Cortex of kidney (tissue), 1 donor: ENCODE measurements at places on chromosomes 11 and 22.

DNA sequence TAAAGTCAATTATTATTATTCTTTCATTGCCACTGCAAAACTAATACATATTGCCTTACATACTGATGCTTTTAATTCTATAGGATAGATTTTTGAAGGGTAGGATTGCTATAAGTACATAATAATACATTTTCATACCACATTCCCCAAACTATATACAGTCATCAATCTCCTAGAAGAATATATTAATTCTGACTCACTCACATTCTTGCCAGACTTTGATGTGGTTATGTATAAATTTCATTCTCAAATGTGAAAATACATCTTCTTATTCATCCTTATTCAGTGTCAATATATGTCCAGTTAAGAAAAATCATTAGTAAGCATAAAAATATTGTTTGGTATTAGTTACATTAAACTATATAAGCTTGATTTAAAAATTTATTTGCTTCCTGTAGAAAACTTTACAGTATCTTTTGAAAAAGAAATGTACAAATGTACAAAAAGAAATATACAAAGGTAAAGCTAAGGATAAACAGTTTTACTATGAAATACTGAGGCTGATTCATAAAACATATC, 458.8 kb upstream of the CNTN5 start:
- no peak for DNase-seq

DNA sequence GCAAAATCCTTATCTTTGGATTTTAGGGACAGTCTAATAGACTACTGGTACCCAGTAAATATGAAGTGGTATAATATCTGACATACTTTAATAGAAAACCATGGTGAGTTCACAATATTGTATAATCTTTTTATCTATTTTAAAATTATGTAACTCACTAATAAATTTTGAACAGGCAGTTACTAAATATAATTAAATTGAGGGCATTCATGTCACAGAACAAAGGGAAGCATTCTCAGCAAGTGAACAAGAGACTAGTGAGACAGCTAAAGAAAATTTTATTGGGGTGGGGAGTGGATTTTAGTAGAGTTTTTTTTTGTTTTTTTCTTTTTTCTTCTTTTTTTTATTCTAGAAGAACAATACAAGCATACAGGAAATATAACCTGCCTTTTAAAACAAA, 55.0 kb downstream of the DNAJC24 start:
- no peak for DNase-seq

DNA sequence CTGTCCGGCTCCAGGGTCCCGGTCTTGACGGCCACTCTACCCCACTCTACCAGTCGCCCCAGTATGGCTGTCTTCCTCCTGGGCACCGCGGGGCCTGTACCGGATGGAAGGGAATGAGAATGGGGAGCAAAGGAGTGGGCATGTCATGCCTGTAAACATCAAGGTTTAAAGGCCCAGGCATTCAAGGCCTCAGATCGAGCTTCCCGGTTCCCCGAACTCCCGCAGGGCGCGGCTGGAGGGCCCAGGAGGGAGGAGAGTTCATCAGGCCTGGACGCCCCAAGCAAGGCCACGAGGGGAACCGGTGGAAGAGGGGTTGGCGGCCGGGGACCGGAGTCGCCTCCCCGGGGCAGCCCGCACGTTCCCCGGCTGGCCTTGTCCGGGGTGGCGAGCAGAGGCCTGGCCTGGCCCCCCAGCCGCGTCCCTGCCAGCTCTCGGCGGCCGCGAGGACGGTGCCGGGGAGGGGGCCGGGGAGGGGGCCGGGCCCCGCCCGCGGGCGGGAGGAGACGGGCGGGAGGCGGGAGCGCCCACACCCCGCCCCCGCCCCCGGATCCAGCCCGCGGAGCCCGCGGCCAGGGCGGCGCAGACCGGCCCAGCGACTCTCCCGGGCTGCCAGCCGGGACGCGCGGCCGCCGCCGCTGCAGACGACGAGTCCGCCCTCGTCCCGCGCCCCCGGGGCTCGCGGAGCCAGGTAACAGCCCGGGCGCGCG, at the start of gene CDC42EP1:
Gene CDC42EP1, plus strand, starts transcription at position 580 of the 707 bp plus-strand sequence. CDS start 5,870 bp downstream, outside the sequence.
- no peak for DNase-seq

GRCh38 chr11:70470127-70470526, 71.8 kb downstream of the CTTN start:
- no peak for DNase-seq

- DNase-seq = no peak
Observed at GRCh38 chr11:77748266-77748665, 72.3 kb downstream of the RSF1 start.

DNA sequence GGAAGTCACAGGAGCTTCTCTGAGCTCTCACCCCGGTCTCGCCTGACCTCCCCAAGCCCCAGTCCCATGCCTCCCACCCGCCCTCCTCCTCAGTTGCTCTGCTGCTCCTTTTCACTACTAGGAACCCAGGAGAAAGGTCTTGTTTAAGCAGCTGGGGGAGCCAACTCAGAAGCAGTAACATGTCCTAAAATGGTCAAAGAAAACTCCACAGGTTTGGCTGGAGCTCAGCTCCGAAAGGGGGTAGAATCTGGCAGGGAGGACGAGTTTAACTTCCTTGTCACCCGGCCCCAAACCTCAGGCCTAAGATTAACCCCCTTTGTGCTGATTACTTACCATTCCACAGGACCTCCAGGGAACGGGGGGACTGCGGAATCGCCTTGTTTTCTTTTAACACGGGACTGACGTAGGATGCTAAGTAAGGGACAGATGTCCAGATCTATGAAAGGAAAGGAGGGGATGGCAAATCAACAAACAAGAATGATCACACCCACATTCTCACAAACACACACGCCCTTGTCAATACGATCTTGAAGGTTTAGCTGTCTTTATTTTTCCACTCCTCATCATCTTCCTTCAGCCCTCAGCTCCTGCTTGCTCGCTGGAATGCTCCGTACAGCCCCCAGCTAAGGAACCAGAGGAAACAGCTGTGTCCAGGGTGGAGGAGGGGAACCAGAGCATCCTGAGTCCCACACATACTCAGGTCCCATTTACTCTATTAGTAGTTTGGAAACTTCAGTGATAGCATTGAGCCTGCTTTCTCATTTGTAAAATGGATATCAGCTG, 13.5 kb downstream of the PCSK7 start:
- no peak for DNase-seq

GRCh38 chr11:127995921-127996320, 591.4 kb downstream of the ETS1 start:
- no peak for DNase-seq

GRCh38 chr11:23314162-23314561, 453.9 kb upstream of the CCDC179 start:
- no peak for DNase-seq
